ENCODE measurements at places on chromosomes 12 and 14. TPM values are rescaled to one million over a fixed set of nuclear protein-coding genes. Genes with fewer than 3 reads are reported as not detected.

GRCh38 chr14:56125772-56126636 is 7.8 kb downstream of the PELI2 start:
- no peaks in the 10 kb centered on the region for H3K27me3 ChIP-seq
- H3K4me1 ChIP-seq = peaks cover 34% of the 10 kb centered on the region
- DNase-seq = no peak
- H3K4me3 ChIP-seq = no peak overlapping the region

The RAB15 gene
- total RNA-seq = 13.8 TPM

The CCDC184 gene
- 1.0 TPM for total RNA-seq

DNA sequence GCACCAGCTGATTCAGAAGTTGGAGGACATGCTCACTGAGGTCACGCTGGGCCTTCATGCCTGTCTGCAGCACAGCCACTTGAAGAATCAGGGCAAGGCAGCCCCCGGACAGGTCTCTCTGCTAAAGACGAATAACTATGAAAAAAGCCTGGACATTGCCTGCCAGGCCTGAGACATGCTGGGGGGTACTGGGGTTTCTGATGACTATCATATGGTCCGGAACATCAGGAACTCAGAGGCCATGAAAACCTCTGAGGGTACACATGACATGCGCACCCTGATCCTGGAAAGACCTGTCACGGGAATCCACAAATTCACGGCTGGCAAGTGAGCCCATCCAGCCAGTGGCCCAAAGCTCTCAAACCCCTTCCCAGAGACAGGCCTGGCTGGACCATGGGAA is 8.8 kb upstream of the C12orf42 start:
- no peak overlapping the region for H3K27ac ChIP-seq
- H3K4me1 ChIP-seq = no peaks in the 10 kb centered on the region
- no peaks in the 10 kb centered on the region for H3K27me3 ChIP-seq
- no peaks in the 10 kb centered on the region for H3K36me3 ChIP-seq

DNA sequence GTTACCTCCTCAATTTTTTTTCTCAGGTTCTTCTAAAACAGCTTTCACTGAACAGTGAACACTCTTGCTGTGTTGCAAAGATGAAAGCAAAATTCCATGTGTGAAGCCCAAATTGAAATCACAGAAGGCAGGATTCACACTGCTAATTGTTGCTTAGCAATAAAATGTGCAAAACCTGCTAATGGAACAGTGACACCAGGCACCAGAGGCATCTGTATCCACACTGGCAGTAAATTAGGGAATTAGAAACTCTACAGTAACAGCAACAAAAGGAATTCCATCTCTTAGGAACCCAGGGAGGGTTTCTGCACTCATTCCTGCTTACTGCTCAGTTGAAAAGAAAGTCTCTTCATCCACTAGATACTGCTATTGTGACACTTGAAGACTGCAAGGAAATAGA is 202.3 kb downstream of the GXYLT1 start:
- no peak overlapping the region for H3K27ac ChIP-seq
- DNase-seq = no peak
- no peaks in the 10 kb centered on the region for H3K36me3 ChIP-seq
- H3K4me1 ChIP-seq = no peaks in the 10 kb centered on the region
- no peaks in the 10 kb centered on the region for H3K27me3 ChIP-seq

The FGF23 gene
- total RNA-seq = not detected

The BCAT1 gene
- 50.6 TPM for total RNA-seq

The NINJ2 gene
- total RNA-seq = 18.1 TPM

The LALBA gene
- not detected for total RNA-seq

The CCDC197 gene
- total RNA-seq = not detected

The TTC5 gene
- total RNA-seq = 19.3 TPM

The CLEC2D gene
- total RNA-seq = 13.9 TPM

DNA sequence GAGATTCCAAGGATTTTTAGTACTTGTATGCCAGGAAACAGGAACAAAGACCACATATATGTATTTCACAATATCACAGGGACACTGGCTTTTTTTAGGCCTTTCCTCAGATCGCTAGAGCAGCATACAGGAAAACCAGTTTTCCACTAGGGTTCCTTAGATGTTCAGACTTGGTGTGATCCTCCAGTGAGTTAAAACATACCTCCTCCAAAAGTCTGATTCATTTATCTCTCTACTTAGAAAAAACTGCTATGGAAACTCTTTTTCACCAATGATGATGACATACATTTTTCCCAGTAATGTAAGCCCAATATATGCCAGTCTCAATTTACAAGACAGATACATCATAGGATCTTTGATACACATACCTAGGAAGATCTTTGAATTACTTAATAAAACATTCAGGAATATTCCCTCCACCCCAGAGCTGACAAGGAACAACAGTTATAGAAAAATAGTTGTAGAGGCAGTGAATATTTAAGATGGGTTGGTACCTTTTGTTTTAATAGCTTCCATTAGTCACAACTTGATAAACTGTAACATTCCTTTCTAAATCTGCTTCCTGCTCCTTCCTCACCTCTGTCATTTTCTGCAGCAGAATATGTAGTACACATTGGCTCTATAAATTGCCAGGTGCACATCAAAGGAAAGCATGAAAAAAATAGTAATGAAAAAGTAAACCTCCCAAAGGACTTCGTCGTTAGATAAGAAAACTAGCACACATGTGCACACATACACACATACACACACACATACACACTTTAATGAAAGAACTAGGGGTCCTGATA is 27.5 kb downstream of the BCAT1 start:
- no peak for DNase-seq
- no peak overlapping the region for H3K4me3 ChIP-seq
- H3K36me3 ChIP-seq = no peaks in the 10 kb centered on the region
- H3K27me3 ChIP-seq = no peaks in the 10 kb centered on the region
- H3K4me1 ChIP-seq = no peaks in the 10 kb centered on the region
- no peak overlapping the region for H3K27ac ChIP-seq

The BHLHE41 gene
- 125 TPM for total RNA-seq

The GPR84 gene
- total RNA-seq = 0.65 TPM

DNA sequence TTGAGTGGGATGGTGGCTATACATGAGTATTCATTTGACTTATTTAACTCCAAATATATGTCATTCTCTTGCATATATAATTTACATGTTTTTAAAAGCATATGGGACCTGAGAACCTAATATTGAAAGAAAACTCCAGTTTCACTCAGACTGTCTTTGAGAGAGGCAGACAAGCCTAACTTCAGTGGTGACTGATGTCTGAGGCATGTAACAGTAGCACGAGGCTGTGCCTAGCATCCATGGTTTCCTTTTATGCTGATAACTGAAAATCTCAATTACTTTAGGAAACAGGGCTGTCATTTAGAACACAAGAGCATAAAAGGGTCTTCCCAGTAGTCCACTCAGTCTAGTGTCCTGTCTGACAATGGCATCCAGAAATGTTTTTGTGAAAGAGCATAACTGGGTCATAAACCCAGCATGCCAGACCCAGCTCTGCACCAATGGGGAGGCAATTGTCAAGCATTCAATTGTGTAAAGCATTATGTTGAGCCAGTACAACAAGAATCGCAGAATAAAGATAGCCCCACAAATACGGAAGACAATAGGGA is 24.3 kb downstream of the MAPK1IP1L start:
- H3K27me3 ChIP-seq = no peaks in the 10 kb centered on the region
- H3K4me1 ChIP-seq = peaks cover 21% of the 10 kb centered on the region
- no peak overlapping the region for H3K4me3 ChIP-seq
- no peaks in the 10 kb centered on the region for H3K36me3 ChIP-seq

DNA sequence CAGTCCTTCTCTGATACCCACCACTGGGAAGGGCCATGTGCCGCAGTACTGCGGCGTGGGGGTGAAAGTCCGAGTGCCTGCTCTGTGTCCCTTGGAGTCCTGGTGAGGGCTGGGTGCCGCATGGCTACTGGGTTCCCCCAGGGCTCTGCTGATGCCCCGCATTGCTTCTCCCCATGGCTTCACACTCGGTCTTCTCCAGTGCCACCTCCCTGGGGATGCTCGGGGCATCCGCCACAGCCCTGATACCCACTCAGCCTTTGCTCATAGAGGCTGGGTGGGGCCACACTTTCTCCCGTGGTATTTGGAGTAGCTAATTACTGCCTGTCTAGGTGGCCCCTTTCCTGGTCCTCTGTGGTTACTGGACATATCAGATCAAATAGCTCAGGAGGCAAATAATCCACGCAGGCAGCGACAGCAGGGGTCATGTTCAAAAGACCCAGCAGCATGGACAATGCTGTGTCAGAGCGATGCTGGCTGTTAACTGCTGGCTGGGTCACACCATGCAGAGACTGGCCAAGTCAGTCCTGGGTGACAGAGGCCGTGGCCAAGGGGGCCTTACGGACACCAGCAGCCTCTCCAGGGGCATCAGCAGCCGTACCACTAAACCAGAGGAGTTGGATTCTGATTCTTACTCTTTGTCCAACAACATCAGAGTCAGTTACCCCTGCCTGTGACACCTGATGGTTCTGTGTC is 106.5 kb downstream of the ADGRD1 start:
- no peak overlapping the region for H3K27ac ChIP-seq
- peak; percentile 36 for DNase-seq
- no peaks in the 10 kb centered on the region for H3K27me3 ChIP-seq
- H3K4me1 ChIP-seq = no peaks in the 10 kb centered on the region
- no peak overlapping the region for H3K4me3 ChIP-seq
- H3K36me3 ChIP-seq = no peaks in the 10 kb centered on the region

The SIX4 gene
- total RNA-seq = 2.9 TPM

- H3K4me1 ChIP-seq = peaks cover 8% of the 10 kb centered on the region
- peaks cover 10% of the 10 kb centered on the region for H3K36me3 ChIP-seq
- no peak for DNase-seq
- no peak overlapping the region for H3K4me3 ChIP-seq
- peaks cover 27% of the 10 kb centered on the region for H3K27me3 ChIP-seq
These were observed 3.6 kb upstream of the ISM2 start for GRCh38 chr14:77502109-77502782.

GRCh38 chr12:268483-268840 is 5.8 kb upstream of the SLC6A13 start:
- no peak overlapping the region for H3K27ac ChIP-seq
- no peaks in the 10 kb centered on the region for H3K36me3 ChIP-seq
- no peaks in the 10 kb centered on the region for H3K4me1 ChIP-seq
- no peak for DNase-seq

DNA sequence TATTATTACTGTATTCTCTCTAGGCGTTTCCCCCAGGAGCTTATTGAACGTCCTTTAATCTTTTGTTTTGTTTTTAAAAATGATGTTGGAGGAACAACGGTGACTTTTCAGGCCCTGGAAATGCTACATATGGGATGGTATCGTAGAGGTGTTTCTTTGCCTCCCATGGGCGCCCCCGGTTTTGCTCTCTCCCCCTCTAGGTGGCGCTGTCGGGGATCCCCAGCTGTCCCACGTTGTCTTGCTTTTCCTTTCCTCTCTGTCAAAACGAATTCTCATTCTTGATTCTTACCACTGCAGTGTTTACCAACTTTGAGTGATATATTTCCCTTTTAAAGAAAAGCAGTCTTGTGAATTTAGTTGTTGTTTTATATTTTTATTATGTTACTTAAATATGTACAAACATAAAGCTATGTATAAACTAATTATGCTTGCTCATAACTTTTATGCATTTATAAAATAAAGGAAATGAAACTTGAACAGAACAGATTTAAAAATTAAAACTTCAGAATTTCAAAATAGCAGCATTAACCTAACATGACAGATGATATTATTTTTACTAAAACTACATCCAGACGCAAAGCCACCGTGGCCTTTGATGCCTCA is 171.9 kb downstream of the RGS6 start:
- no peaks in the 10 kb centered on the region for H3K27me3 ChIP-seq
- DNase-seq = peak; percentile 49
- H3K36me3 ChIP-seq = no peaks in the 10 kb centered on the region

GRCh38 chr14:73778736-73779135 is 64.6 kb upstream of the PNMA1 start:
- no peak for DNase-seq
- H3K27ac ChIP-seq = no peak overlapping the region
- no peaks in the 10 kb centered on the region for H3K36me3 ChIP-seq
- no peaks in the 10 kb centered on the region for H3K27me3 ChIP-seq
- no peak overlapping the region for H3K4me3 ChIP-seq
- peaks cover 81% of the 10 kb centered on the region for H3K4me1 ChIP-seq

- no peak for DNase-seq
- no peak overlapping the region for H3K27ac ChIP-seq
- H3K4me3 ChIP-seq = peak overlapping the region; percentile 2
- H3K4me1 ChIP-seq = peaks cover 7% of the 10 kb centered on the region
These were observed 60.6 kb downstream of the NOC4L start for GRCh38 chr12:132204793-132205270.

DNA sequence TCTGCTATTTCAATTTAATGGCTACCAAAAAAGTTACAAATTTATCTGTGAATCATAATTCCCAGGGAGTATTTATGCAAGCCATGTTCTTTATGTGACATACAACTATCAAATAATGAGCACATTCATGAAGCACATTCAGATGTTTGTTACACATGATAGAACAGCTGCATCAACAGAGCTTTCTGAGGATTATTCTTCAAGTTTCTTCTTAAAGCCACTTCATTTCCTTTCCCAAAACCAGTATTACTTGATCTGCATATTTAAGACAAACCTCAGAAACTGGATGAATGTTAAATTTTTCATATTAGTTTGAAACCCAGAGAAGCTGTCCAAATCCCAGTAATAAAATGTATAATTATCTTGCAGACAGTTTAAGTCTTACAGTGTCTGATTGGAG is 73.6 kb upstream of the SOX5 start:
- no peaks in the 10 kb centered on the region for H3K4me1 ChIP-seq
- no peak overlapping the region for H3K4me3 ChIP-seq
- no peaks in the 10 kb centered on the region for H3K36me3 ChIP-seq
- no peak overlapping the region for H3K27ac ChIP-seq
- no peaks in the 10 kb centered on the region for H3K27me3 ChIP-seq

DNA sequence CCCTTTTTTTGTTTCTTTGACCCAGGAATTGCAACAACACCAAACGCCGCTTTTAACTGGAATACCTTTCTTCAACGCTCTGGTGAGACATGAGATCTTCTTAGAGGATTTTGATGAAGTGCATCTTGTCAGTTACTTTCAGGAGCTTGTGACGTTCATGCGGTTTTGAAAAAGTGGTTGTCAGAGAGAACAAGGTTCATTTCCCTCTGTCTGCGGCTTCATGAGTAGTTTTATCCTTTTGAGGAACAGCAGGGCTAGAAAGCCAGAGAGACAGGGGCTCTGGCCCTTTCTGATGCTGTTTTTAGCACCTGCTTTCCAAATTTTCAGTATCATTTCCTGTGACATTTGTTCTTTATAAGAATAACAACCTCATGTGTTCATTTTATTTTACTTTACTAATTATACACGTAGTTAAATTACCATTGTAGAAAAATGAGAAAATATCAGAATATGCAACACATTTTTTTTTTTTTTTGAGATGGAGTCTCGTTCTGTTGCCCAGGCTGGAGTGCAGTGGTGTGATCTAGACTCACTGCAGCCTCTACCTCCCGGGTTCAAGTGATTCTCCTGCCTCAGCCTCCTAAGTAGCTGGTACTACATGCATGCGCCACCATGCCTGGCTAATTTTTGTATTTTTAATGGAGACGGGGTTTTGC is 61.8 kb downstream of the GLT1D1 start:
- no peaks in the 10 kb centered on the region for H3K27me3 ChIP-seq
- no peaks in the 10 kb centered on the region for H3K36me3 ChIP-seq
- H3K4me3 ChIP-seq = no peak overlapping the region
